ENCODE measurements at places on chromosomes 7 and 10.

GRCh38 chr7:91894781-91895480 lies 14.4 kb upstream of the MTERF1 start:
- no peak for DNase-seq

- no peak for DNase-seq
Observed at GRCh38 chr7:11576310-11576709, 255.7 kb downstream of the THSD7A start.

DNA sequence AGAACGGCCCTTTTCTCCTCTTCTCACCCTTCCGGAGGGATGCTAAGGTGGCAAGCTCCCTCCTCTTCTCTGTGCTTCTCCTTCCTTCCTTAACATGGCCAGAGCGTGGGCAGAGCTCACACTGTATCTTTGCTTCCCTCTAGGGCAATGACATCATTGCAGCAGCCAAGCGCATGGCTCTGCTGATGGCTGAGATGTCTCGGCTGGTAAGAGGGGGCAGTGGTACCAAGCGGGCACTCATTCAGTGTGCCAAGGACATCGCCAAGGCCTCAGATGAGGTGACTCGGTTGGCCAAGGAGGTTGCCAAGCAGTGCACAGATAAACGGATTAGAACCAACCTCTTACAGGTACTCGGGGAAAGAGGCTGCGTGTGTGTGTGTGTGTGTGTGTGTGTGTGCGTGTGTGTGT lies 36.6 kb downstream of the AP3M1 start:
- peak; percentile 7 for DNase-seq

DNA sequence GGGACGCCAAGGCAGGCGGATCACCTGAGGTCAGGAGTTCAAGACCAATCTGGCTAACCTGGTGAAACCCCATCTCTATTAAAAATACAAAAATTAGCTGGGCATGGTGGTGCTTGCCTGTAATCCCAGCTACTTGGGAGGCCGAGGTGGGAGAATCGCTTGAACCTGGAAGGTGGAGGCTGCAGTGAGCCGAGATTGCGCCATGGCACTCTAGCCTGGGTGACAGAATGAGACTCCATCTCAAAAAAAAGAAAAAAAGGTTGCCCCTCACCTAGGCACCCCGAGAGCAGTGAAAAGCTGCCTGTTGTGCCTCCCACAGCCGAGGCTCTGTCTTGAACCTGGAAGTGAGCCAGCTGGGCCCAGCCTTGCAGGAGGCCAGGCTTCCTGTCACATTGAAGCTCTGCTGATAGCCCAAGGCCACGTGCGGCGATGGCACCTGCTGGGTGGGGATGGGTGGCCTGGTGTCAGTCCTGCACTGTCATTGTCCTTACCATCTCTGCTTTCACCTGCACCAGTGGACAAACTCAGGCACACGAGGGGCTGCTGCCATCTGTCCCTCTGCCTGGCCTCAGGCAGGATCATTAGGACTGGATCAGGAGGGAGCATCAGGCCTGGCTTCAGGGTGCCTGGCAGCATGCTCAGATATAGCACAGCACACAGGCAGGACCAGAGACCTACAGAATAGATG lies 37.8 kb downstream of the DNAJB12 start:
- DNase-seq, result no peak

GRCh38 chr7:69893906-69894305 lies 295.6 kb downstream of the AUTS2 start:
- DNase-seq, result no peak

DNA sequence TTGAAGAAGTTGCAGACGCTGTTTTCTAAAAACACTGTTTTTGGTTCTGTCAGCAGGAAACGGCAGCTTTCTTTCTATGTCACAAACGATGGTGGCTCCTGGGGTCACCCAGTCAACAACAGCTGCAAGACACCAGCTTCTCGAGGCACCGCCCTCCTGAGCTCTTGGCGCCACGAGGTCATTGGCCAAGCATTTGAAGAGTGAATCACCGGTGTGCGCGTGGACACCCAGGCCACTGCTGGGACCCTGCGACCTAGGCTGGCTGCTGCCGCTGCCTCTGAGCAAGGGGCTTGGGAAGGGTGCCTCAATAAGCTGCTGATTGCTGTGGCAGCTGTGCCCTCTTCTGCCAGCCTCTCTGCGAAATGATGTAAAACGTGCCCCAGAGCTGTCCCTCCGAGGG lies 22.5 kb upstream of the VIPR2 start:
- no peak for DNase-seq

DNA sequence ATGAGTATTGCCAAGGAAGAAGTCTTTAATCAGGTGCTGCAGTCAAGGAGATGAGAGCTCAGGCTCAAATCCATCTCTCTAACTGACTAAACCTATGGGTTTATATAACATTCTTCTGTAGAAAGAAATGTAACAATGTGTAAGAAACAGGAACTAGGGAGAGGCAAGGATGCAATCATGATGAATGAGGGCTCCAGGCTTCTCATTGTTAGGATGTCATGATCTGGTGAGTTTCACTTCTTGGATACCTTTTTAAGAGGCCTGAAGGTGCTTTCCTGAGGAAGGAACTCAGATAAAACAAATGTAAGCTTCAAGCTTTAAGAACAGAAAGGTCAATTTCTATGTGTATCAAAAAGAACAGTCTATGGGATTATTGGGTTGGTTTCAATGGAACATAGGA lies 30.8 kb upstream of the SCIN start:
- peak; percentile 50 for DNase-seq

GRCh38 chr7:146455091-146455655 lies 338.6 kb downstream of the CNTNAP2 start:
- no peak for DNase-seq

GRCh38 chr10:91798649-91799611 lies 704 bp downstream of the TNKS2 start:
- peak; percentile 84 for DNase-seq

DNA sequence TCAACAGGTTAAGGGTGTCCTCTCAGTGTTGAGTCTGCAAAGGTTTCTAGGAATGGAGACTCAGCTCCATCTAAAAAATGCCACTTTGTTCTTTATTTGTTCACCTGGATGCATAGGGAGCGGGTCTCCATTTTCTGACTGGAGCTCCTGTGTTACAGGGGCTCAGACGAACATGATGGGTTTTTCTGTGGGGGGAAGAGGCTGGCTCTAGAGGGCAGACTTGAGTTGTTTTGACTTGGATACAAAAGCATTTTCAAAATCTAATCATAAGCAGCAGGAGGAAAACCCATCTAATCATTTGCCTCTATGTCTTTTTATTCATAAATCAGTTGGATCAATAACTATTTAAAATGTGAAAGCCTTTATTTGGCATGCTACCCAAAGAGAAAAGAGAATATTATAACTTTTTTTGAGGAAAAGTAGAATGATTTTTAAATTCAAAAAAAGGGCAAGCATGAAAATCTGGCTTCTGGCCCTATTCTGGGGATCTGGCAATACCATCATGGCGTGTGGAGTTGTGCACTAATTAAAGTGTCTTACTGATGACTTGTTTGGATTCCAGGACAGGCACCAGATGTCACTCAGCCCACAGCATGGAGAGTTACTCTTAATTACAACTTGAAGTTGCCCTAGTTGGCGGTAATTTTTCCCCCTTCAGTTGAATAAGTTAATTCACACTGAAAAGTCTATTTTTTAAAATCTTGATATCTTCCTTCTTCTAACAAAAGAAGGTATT lies 594.9 kb downstream of the REEP3 start:
- peak; percentile 6 for DNase-seq

GRCh38 chr10:21920633-21921032 lies 82.9 kb downstream of the DNAJC1 start:
- no peak for DNase-seq

- DNase-seq, result peak; percentile 28
Observed at GRCh38 chr7:129295015-129295423, 70.2 kb downstream of the AHCYL2 start.

DNA sequence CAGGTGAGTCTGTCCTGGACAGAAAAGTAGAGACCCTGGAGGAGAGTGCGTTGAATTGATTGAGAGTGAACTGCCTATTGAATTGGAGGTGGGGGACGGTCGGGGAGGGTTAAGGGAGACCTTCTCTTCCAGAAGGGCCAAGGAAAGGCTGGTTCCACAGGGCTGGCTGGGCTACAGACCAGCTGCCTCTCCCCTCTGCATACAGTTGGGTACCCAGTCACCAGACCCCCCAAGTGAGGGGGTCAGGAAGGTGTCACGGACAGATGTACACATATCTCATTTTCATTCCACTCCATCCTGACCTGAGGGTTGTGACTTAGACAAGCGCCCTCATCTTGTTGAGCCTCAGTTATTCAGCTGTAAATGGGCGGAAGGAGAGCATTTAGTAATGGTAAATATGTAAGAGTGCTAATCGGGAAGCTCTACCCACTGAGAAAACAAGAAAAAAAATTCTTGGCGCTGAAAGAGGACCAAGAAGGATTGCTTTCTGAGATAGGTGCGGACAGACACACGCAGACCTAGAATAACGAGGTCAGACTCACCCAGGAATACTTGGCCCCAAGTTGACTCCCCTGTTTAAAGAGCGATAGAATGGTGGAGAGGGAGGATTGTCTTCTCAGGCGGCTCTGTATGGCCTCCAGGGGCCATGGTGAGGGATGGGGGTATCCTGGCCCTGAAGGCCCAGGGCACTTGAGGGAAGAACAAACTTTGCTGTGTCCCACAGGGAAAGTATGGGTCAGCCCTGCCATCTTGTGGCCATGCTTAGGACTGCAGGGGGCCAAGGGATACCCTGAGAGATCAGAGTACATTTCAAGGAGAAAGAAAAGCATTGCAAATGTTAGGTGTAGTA lies 7.2 kb upstream of the MBL2 start:
- DNase-seq, result peak; percentile 85

DNA sequence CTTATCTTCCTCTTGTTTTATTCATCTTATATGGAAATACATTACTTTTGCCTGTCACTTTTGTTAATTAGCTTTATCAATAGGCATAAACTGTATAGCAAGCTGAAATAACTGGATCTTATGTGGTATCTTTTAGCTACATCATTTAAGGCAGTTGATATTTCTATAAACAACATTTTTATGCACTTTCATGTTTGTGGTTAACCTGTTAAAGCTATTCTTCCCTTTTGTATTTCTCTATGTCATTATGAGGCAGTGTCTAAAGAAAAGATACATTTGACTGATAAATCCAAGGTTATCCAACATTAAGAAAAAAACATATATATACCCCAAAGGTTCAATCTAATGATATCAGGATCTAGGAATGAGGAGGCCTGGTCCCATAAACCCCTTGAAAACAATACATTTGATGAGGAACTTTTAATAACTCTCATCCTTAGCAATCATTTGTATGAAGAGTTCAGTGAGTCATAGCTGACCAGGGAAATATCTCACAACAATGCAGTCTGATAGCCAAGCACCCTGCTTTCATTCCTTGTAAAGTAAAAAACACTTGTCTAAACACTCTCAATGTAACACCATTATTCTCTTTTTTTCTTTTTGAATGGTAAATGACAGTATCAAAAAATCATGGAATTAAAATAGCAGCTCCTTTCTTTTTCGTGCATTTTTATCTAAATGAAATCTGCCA lies 300.9 kb downstream of the NEBL start:
- DNase-seq, result no peak

DNA sequence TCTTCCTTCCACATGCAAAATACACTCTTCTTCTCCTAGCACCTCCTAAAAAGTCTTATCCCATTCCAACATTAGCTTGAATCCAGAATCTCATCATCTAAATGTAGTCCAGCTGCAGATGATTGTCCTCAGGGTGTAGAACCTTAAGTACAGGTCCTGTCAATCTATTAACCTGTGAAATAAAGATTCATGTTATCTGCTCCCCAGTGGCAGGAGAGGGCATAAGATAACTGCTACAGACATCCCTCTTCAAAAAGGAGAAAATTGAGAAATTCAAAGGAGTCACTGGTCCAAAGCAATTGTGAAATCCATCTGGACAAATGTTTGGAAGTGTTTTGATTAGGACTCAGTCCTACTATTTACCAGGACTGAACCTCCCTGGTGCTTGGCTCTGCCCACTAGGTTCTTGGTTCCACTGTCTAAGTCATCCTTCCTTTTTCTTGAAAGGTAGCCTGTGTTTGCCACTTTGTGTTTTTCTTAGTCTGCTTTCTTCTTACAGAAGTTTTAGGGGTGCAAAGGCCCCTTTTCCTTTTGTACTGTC lies 96.2 kb downstream of the ADD3 start:
- no peak for DNase-seq

DNA sequence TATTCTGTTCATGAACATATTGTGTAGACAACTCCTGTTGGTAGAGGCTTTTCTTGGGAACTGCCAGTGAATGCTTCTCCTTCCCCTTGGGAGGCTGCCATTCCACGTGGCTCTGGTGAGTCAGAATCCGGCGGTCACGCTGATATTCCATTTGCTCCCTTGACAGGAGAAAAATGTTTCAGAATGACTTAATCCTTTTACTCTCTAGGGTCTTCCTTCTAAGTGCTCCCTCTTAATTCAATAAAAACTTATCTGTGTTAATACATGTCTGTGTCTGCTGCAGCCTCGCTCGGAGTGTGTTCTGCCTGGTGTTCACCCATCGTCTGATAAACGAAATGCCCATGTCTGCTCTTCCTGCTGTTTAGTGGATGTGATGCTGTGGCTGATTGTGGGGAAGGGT lies 278.6 kb downstream of the ARHGAP12 start:
- DNase-seq, result no peak

DNA sequence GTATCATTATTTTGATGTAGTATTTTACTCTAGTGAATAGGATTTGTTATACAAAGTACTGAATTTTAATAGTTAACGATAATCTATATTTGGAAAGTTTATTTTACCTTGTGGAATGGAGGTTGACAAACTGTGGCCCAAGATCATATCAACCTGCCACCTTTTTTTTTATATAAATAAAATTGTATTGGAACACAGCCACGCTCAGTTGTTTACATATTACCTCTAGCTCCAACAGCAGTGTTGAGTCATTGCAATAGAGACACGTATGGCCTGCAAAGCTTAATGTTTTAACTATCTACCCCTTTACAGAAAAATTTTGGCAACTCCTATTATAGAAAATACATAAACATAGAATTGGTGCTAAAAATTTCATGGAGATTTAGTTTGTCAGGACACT lies 239.3 kb downstream of the THSD7A start:
- no peak for DNase-seq

- no peak for DNase-seq
Observed at GRCh38 chr7:123120286-123120685, 79.5 kb downstream of the SLC13A1 start.

GRCh38 chr10:100847440-100847839 lies 65.3 kb upstream of the SLF2 start:
- no peak for DNase-seq

DNA sequence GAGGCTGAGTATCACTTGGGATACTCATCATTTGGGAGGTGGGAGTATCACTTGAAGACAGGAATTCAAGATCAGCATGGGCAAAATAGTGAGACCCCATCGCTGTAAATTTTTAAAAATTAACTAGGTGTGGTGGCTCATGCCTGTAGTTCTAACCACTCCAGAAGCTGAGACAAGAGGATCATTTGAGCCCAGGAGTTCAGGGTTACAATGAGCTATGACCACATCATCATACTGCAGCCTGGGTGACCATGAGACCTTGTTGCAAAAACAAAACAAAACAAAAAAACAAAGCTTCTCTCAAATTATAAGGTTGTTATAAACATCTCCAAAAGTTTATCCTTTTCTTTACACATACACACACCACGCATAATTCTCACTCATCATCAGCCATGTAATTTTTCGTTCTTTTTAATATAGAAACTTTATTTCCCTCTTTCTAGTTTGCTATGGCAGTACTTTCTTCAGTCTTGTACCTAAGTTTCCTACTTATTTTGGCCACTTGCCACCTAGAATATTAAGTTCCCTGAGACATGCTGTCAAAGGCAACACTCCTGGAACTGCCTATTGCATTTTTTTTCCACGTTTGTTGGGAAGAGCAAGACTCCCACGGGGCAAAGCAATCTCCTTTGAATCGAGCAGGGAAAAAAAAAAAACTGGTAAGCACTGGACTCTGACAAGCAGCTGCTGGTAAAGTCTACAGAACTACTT lies 37.1 kb downstream of the SKIDA1 start:
- DNase-seq, result no peak

GRCh38 chr10:21398563-21399231 lies 126.8 kb downstream of the SKIDA1 start:
- DNase-seq, result no peak
